ENCODE measurements at places on chromosomes 7 and 10. TPM values are rescaled to one million over a fixed set of nuclear protein-coding genes. Genes with fewer than 3 reads are reported as not detected.

- no peak for DNase-seq
Observed at GRCh38 chr7:50210706-50211115, 93.8 kb upstream of the IKZF1 start.

C7orf57 gene
- not detected for total RNA-seq

GRCh38 chr7:139245401-139245800, 14.4 kb downstream of the UBN2 start:
- no peak for DNase-seq

- DNase-seq: no peak
Observed at GRCh38 chr10:126496771-126497545, 108.7 kb upstream of the ADAM12 start.

GRCh38 chr10:129184196-129184595, 282.8 kb upstream of the MGMT start:
- DNase-seq: no peak

COL13A1 gene
- total RNA-seq: not detected

- DNase-seq: no peak
Observed at GRCh38 chr10:94546049-94546900, 687 bp downstream of the HELLS start.

FKBP6 gene
- total RNA-seq: not detected

- DNase-seq: no peak
Observed at GRCh38 chr10:88920986-88921593, 31.5 kb downstream of the ACTA2 start.

DNA sequence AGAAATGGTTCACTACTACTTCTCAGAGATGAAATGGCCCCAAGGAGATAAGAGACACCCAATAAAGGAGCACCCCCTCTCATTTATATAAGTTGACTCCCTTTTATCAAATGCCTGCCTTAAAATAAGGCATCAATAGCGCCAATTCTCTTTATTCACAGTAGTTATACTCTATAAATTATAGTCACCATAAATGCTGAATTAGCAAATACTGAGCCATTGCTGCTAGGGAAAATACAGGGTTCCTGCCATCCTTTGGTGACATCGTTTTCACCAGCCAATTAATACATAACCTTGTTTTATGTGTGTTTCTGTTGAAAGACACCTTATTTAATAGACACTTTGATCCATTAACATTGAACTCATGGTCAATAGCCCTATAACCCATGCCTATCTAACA, 28.6 kb downstream of the DCLRE1C start:
- no peak for DNase-seq

DNA sequence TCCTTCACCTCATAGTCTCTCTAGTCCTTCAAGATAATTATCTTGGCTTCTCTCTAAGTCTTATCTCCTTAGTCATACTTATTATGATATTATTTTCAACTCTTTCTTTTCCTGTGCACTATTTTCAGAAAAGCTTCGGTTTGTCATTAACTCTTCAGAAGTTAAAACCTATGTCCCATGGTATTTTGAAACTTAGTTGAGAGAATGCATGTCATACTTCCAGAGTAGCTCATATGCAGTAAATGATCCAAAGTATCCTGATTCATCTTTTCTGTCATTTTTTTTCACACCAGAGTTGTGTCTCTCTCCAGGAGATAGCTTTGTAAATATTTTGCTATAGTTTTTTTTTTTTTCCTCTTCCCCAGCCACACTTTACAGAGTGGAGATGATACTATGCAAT, 1008.6 kb downstream of the NRG3 start:
- DNase-seq: no peak

GRCh38 chr10:51619365-51619764, 80.0 kb downstream of the CSTF2T start:
- DNase-seq: no peak

GRCh38 chr10:77741746-77742145, 104.1 kb upstream of the KCNMA1 start:
- no peak for DNase-seq

DNA sequence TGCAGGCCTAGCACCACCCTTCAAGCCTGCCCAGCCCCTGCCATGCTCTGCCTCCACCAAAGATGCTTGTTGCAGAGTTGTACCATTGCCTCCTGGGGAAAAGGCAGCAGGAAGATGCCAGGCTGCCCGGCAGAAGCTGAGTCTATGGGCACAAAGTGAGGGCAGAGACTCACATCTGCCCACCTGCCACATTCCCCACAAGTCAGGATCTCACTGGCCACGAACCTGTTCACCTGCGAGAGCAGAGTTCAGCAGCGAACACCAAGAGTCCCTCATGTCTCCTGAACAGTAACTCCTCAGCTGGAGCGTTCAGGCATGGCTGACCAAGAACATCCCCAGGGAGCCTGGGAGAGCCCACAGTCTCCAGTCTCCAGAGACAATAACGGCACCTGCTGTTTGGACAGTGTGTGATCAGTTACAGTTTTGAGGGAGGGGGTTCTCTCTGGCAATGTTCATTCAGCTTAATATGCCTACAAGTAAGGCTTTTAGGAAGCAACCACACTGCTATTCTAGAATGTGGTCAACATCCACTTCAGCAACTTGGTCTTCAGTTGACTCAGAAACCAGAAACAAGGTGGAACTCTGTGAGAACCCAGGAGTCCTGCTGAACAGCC, 78.5 kb downstream of the GRID1 start:
- peak; percentile 72 for DNase-seq

DNA sequence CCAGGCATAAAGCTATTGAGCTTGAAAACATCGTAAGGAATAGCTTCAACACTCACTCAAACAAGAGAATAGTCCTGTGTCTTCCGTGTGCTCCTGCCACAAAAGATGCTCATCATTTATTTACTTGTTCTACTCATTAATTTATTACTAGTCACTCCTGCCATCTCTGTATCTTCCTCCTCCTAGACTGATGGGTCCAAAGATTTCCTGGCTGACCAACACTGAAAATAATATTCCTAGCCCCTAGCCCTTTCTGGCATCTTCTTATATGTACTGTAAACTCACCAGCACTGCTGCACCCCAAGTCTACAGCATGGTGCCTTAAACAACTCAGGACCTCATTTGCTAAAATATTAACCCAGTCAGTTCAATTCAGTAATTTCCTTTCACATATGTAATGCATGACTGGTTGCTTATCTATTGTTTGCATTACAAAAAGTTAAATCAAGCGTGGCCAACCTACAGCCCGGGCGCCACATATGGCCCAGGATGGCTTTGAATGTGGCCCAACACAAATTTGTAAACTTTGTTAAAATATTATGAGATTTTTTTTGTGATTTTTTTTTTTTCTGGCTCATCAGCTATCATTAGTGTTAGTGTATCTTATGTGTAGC, 86.7 kb upstream of the GSDME start:
- DNase-seq: no peak

SFRP4 gene
- 56.0 TPM for total RNA-seq

All from vagina (tissue), 2 donors.